ENCODE measurements at places on chromosomes 7 and 10. TPM values are rescaled to one million over a fixed set of nuclear protein-coding genes. Genes with fewer than 3 reads are reported as not detected.

The ERCC6 gene
- 11.5 TPM for total RNA-seq

The BAZ1B gene
- total RNA-seq = 61.4 TPM

The RFC2 gene
- total RNA-seq = 10.9 TPM

The FKBP6 gene
- total RNA-seq = not detected

The TMEM254 gene
- 7.7 TPM for total RNA-seq

The CCDC172 gene
- not detected for total RNA-seq

The CPEB3 gene
- total RNA-seq = 2.8 TPM

The TET1 gene
- total RNA-seq = 7.1 TPM

The TEX47 gene
- total RNA-seq = not detected

The SPDYE5 gene
- total RNA-seq = not detected

The ZNF746 gene
- total RNA-seq = 28.0 TPM

- DNase-seq = no peak
Measured at GRCh38 chr10:52313256-52313932, 687 bp upstream of the DKK1 start.

DNA sequence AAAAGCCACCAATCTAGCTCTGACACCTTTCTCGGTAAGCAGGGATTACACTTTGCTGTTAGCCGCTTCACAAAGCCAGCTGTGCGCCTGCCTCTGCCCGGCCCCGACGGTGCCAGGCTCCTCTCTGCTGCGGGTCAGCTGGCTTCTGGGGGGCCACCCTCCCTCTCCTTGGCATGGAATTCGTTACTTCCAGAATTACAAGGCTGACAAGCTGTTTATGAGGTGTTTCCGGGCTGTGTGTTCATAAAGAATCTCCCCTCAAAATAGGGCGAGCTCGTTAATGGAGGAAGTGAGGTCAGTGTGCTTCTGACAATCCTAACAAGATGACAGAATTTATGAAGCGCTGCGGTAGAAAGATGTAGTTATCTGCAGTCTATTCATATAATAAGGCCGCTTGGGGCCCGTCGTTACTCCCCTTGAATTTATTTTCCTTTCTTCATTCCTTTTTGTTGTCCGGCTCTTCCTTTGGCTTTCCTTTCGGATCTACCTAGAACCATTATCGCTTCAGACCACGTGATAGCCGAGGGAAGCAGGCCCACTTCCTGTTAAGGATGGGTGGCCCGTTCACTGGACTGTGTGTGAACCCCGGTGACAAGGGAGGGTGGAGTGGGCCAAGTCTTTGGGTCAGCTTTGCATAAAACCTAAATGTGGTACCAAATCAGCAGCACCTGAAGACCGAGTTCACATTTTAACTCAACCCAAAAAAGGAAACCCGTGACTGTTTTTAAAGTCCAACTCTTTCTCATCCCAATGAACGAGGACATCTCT lies 273.0 kb upstream of the YAE1 start:
- DNase-seq = no peak

DNA sequence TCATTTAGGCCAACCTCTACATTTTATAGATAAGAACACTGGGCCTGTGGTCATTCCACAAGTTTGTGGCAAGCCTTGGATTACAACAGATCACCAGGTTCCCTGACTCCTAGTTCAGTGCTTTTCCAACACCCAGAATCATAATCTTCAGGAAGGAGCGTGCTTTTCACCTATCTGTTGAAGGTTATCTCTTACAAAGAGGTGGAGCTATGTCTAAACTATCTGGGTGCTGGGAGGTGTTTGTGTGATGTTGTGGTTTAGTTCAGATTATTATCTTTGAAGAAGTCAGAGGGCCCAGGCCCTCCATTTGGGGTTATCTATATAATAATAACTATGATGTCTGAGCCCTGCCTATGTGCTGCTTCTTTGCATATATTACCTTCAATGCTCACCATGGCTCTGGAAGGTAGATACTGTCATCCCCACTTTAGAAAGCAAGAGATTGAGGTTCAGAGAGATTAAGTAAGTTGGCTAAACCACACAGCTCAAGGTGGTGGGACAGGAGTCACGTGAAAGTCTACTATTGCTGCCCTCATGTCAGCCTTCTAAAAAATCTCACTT lies 24.0 kb downstream of the IL2RA start:
- no peak for DNase-seq

GRCh38 chr7:128304212-128304611 lies 39.5 kb downstream of the RBM28 start:
- no peak for DNase-seq

DNA sequence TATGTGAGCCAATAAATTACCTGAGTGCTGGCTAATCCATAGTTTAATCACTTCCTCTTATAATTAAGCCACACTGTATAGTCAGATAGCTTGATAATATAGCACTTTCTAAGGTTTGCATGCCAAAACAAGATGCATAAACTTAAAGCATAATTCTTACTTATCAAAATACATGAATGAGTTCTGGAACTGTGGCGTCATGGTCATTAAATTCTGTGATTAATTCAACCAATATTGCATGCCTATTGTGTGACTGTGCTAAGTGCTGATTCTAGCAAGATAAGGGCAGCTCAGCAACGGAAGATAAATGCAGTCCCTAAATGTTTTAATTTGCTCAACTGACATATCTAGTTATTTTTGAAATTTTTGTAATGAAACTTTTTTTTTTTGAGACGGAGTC lies 29.7 kb downstream of the HOXA1 start:
- no peak for DNase-seq

DNA sequence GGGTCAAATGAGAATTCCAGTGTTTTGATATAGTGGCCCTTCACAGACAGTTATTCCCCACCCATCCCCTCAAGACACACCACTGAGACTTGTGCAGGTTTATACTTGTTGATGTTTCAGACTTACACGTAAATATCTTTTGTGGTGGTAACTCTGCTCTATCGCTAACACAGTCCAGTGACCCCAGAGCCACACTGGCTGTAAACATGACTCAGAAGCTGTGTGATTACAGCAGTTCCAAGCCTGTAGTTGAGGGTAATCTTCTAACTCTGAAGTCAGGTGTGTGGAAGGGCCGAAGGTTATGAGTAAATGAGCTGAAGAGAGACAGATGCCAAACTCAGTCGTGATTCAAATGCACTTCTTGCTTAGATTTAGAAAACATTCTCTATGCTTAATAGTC lies 19.4 kb downstream of the NOBOX start:
- DNase-seq = no peak

- DNase-seq = no peak
Measured at GRCh38 chr7:116708861-116709260, 36.9 kb downstream of the MET start.

GRCh38 chr7:137609500-137609899 lies 237.3 kb downstream of the DGKI start:
- no peak for DNase-seq

- DNase-seq = no peak
Measured at GRCh38 chr7:45108863-45109262, 2.6 kb downstream of the TBRG4 start.

- DNase-seq = no peak
Measured at GRCh38 chr10:3516923-3517255, 268.1 kb downstream of the KLF6 start.

DNA sequence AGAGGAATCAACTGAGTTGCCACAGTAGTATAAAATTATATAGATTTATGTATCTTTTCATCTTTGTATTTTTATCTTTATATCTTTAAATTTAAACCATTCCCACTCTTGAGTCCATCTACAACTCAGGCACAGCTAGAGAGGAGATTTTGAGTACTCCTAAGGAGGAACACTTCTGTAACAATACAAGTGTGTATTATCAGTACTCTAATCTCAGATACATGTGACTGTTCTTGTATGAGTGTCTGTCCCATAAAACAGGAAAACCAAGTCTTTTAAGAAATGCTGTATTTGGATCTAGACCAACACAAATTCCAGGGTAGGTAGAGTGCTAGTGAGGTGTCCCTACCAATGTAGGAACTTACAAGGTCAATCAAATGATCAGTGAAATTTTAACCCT lies 1428.0 kb upstream of the LRRTM3 start:
- DNase-seq = no peak

- no peak for DNase-seq
Measured at GRCh38 chr7:105309235-105310169, 79.2 kb downstream of the SRPK2 start.

- no peak for DNase-seq
Measured at GRCh38 chr10:87716348-87716670, 56.6 kb downstream of the PAPSS2 start.

- DNase-seq = no peak
Measured at GRCh38 chr10:86071758-86072157, 294.8 kb downstream of the GRID1 start.

- no peak for DNase-seq
Measured at GRCh38 chr7:17526621-17527020, 228.2 kb downstream of the AHR start.
